ENCODE measurements at places on chromosomes 13 and 19.

DNA sequence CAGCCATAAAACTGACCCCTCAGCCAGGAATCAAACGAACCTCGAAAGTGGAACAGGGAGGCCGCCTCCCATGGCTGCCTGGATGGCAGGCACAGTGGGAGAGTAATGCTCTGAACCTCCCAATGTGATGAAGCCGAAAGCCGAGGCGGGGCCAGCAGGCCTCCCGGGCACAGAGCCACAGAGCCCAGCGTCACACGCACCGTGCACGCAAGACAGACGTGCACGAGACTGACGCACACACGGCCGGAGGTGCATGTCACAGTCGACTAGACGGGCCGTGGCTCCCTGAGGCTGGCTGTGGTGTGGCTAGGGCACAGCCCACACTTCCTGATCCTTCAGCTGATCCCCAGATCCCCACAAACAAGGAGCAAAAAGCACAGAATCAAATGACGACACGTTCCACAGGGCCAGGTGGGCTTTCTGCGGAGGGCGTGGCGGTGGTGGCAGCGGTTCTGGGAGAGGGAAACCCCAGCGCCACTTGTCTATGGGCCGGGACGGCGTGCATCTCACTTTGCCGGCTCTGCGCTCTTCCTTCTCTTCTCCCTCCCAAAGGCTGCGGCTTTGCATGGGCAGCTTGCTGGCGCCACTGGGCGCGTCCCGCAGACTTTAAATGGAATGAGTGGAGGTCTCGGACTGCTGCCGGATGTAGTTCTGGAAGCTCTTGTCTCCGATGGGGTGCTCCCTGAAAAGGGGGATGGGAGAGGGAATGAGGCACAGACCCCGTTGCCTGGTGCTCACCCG lies 5.0 kb upstream of the C13orf46 start:
- DNase-seq, result no peak

DNA sequence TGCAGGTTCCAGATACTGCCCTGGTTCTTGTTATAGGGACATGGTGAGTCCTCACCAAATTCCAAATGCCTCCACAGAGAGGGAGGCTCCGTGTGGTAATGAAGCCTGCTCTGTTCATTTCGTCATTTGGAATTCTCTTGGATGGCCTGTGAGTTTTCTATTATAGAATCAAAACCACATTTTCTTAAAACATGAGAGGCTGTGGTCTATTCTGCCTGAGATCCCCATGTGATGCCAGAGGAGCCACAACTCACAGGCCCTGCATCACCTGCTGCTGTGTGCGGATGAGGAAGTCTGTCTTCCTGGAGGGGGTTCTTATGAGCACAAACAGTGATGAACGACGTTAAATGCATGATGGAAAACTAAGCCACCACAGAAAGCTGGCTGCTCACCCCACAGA lies 264.4 kb downstream of the UQCRFS1 start:
- DNase-seq, result no peak

GRCh38 chr13:110687736-110688135 lies 18.2 kb downstream of the CARS2 start:
- DNase-seq, result no peak

DNA sequence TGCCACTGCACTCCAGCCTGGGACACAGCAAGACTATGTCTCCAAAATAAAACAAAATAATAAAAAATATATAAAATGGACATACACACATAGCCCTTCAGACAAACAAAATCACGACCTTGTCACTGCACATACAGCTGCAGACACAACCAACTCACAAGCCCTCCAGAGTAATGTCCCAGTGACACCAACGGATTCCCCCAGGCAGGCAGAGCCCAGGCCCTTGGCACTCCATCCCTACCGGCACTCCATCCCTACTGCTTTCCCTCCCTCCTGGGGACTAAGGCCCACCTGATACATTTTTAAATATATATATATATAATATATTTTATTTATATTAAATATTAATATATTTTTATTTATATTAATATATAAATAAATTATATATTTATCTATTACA lies 18.5 kb downstream of the ZNF101 start:
- no peak for DNase-seq

- no peak for DNase-seq
These were observed 44.2 kb upstream of the HOMER3 start for GRCh38 chr19:18985257-18985656.

DNA sequence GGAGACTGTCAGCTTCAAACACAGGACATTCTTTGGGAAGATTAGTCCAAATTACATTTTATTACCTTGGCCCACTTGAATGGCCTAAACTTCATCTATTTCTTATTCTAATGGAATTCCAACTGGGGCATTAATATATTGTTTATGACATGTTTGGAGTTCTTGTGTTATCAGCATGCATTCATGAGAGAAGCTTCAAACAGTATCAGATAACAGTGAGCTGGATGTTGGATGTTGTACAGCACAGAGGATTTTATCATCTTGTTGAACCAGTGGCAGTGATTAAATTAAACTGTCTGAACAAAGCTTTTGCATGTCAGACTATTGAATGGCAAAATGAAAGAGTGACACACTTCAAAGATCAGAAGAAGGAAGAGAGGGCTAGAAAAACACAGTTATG lies 50.0 kb downstream of the MZT1 start:
- no peak for DNase-seq

DNA sequence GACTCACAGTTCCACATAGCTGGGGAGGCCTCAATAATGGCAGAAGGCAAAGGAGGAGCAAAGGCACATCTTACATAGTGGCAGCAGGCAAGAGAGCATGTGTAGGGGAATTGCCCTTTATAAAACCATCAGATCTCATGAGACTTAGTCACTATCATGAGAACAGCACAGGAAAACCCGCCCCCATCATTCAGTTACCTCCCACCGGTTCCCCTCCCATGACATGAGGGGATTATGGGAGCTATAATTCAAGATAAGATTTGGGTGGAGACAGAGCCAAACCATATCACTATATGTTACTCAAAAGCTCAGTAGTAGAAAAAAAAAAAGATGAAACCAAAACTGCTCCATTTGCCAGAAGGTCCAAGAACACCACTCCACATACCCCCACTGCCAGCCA lies 58.5 kb downstream of the DNAJC15 start:
- DNase-seq, result no peak

- DNase-seq, result no peak
These were observed 8.2 kb downstream of the YIPF2 start for GRCh38 chr19:10920288-10920655.

- DNase-seq, result no peak
These were observed 313.4 kb upstream of the DACH1 start for GRCh38 chr13:72180253-72180952.

GRCh38 chr13:111636804-111637203 lies 316.4 kb downstream of the TEX29 start:
- DNase-seq, result no peak

DNA sequence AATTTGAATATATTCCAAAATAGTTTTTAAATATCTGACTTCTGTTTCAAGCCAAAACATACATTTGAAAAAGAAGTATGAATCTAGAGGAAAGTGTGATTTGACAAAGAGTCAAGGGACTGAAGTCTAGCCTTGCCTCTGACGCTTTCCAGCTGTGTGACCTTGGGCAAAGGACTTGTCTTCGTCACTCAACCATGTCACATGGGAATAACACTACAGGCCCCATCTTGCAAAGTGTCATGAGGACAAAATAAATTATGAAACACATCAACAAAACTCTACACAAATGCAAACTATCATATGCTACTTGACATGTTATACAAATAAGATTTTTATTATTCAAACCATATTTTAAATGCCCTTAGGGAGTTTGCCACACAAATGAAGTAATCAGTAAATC lies 73.0 kb downstream of the CYSLTR2 start:
- DNase-seq, result no peak

DNA sequence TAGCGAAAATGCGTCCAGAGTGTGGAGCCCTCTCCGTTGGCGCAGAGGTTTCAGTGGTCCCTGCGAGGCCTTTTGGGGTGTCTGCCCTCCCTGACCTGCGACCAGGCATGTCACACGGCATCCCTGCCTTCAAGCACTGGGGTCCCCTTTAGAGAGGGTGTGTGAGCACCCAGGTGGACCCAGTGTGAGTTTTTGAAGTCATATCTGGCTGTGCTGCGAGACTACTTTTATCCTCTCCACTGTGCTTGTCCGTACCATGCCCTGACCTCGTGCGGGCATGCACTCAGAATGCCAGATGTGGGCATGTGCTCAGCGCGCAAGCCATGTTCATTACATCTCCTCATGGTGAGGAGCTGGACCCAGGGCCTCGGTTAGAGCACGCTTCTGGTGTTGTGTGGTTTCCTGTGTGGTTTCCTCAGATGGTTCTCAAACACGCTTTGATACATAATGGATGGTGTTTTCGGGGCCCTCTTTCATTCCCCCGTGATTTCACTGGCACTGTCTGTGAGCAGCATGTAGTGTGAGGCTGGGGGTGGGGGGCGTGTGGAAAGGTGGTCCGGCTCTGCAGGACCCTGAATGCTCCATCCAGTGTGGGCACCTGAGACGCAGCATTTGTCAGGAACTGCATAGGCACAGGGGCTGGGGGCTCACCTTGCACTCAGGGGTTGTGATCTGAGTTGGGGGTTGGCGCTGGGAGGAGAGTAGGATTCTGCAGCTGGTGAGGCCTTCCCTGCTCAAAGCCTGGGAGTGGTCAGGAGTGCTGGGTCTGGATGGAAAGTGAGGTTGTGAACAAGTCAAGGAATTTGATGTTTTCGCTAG lies 2.3 kb downstream of the TFDP1 start:
- peak; percentile 33 for DNase-seq

- DNase-seq, result peak; percentile 46
These were observed 122.1 kb downstream of the COG6 start for GRCh38 chr13:39777527-39778061.

DNA sequence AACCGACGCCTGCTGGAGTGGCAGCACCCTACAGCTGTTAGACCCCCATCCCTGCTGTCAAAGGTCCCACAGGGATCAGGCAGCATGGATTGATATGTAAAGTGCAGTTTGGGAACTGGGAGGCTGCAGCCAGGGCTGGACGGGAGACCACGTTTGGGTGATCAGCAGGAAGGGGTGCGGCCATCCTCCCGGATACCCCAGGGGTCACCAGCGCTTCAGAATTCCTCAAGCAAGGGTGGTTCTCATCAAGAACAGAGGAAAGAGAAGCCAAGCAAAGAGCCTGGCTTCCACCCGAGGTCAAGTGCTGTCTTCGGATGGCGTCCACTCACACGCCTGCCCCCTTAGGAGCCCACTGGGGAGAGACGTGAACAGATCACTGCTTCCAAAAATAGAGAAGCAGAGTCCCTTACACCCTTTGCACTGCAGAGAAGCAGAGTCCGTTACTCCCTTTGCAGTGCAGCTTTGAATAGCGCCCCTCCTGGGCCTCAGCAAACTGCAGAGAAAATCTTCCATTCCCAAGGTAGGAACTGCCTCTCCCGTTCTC lies 35.5 kb downstream of the DHRS12 start:
- DNase-seq, result no peak

GRCh38 chr19:30046522-30046921 lies 104.5 kb downstream of the URI1 start:
- no peak for DNase-seq

- DNase-seq, result no peak
These were observed 155.4 kb downstream of the DCT start for GRCh38 chr13:94323764-94324758.

DNA sequence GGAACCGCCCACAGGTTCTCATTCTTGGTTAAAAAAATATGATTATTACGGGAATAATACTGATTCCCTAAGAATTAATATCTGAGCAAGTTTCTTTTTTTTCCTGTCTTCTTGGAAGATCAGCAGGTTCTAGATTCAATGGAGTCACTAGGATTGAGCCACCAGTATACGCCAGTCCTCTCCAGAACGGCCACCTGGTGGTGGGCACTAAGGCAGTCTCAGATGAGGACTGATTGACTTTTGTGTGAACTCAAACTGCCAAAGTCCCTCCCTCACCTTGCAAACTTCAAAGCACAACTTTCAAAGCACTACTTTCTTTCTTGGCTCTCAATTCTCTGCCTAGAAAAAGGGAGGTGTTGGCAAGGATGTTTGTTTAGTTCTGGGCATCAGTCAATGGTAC lies 33.3 kb upstream of the ALOX5AP start:
- no peak for DNase-seq

DNA sequence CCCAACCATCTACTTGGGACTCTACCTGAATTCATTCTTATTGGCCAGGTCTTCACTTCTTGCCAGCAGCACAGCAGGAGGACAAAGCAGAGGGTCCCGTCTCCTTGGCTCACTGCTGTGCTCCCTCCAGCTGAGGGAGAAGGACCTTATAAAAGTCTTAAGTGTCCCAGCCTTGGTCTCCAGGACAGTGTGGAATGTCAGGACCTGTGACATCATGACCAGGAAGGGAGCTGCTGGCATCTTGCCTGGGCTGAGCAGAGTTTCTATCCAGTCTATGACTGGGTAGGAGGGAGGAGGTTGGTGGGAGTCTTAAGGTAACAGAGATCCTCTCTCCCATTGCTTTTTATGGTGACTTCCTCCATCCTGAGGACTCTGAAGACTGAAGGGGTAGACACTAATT lies 56.6 kb upstream of the ANKRD10 start:
- no peak for DNase-seq

DNA sequence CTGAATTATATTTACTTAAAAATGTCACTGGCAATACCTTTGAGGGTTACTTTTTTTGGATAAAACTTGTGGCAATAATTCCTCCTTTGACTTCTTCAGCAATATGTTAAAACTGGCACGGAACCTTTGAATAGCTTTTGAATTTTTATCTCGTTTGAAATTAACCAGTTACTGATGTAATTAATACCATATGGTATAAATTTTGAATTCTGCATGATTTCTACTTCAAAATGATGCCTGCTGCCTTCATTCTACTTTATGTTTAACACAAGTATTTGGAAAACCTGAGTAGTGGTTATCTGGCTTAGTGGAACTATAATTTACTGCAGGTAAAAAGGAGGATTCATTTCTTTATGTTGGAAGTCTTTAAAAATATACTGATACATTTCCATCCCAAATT lies 85.3 kb downstream of the LRCH1 start:
- no peak for DNase-seq

DNA sequence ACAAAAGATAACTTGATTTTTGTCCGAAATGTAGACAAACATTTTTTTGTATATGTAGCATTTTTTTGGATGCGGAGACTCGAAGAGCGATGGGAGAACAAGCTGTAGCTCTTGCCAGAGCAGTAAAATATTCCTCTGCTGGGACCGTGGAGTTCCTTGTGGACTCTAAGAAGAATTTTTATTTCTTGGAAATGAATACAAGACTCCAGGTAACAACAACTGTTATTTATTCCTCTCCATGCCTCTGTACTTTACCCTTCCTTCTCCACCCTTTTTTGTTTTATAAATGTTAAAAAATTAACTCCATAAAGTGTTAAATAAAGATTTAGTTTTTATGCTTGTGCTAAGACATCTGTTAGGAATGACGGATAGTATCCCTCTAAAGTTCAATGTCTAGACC lies 184.2 kb downstream of the PCCA start:
- no peak for DNase-seq

GRCh38 chr13:68417801-68418200 lies 1187.7 kb upstream of the PCDH9 start:
- no peak for DNase-seq
